ENCODE measurements at places on chromosomes 3 and 15.

DNA sequence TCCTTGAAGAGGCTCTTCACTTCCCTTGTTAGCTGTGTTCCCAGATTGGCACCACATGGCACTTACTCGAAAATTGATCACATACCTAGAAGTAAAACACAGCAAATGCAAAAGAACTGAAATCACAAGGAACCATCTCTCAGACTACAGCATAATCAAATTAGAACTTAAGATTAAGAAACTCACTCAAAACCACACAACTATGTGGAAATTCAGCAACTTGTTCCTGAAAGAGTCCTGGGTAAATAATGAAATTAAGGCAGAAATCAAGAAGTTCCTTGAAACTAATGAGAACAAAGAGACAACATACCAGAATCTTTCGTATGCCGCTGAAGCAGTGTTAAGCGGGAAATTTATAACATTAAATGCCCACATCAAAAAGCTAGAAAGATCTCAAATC, 566.3 kb upstream of the TGFBR2 start:
- no peak for DNase-seq

DNA sequence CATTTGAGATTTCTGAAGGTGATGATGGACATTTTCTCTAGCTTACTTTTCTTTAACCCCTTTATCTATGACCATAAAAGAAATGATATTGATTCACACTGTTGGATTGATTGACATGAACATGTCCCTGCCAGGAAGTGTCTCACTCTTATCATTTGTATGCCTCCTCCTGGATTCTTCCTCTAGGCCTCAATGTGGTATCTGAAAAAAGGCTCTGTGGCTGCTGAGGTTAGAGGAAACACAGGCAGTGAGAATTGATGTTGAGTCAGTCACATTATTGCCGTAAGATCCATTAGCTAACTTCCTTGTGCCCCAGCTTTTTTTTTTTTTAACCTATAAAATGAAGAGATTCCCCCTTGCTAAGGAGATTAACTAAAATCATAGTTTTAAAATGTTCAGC, 8.0 kb upstream of the THRB start:
- no peak for DNase-seq

- peak; percentile 21 for DNase-seq
Observed at GRCh38 chr3:66473181-66473580, 27.6 kb downstream of the LRIG1 start.

GRCh38 chr3:119819806-119820205, 37.9 kb downstream of the NR1I2 start:
- peak; percentile 16 for DNase-seq

- DNase-seq = no peak
Observed at GRCh38 chr15:59615661-59616060, 4.1 kb downstream of the GCNT3 start.

DNA sequence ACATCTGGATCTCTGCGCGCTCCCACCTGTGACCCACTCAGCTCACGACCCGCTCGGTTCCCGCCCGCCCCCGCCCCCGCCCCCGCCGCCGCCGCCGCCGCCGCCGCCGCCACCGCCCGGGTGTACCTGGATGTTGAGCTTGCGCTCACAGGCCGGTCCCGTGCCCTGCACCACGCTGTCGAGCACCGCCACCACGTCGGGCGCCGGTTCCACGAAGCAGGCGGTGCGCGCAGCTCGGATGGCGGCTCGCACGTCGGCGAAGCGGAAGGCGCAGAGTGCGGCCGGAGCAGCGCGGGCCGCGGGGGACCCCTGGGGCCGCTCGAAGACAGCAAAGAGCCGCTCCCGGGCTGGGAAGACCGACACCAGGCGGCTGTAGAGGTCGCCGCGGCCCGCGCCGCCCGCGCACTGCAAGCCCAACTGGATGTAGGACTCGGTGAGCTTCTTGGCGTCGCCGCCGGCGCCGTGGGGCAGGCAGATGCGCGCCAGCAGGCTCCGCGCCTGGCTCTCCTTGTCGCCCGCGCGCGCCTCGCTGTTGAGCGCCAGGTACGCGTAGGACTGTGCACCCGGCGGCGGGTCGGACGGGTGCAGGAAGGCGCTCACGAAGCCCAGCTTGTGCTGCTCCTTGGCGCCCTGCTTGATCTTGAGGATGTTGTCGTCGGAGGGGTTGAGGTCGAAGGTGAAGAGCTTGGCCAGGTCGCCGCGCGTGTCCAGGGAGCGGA, 1.1 kb downstream of the PLXND1 start:
- peak; percentile 61 for DNase-seq

GRCh38 chr3:45035441-45036301, 9.6 kb downstream of the CLEC3B start:
- peak; percentile 40 for DNase-seq

DNA sequence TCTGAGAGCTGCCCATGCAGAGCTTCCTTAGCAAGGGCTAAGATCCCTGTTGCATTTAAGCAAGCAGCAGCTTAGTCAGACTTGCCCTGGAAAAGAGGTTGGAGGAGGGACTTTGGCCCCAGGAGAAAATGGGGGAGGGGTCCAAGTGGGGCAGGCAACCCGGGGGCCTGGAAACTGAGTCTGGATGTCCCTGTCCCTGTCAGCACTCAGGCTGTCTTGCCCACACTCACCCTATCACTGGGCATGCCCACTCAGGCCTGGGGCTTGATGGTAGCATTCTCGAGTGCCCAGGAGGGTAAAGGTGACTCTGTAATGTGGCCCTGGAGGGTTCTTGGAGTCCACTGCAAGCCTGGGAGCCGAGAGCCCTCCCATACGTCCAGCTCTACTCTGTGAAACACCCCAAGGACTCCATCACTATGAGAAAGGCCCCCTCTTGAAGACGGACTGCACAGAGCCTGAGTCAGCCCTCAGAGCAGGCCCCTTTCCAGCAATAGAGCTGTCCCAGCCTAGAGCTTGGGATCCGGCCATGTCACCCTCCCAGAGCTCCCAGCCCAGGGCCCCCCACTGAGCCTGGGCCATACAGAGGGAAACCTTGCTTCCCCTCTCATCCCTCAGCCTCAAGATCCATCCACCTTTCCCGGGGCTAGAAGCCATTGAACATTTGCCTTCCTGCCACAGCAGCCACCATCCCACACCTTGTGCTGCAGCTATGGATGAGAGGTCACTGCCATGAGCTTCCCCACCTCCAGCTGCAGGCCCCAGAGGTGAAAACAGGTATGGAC, 13.4 kb downstream of the MYL3 start:
- no peak for DNase-seq

DNA sequence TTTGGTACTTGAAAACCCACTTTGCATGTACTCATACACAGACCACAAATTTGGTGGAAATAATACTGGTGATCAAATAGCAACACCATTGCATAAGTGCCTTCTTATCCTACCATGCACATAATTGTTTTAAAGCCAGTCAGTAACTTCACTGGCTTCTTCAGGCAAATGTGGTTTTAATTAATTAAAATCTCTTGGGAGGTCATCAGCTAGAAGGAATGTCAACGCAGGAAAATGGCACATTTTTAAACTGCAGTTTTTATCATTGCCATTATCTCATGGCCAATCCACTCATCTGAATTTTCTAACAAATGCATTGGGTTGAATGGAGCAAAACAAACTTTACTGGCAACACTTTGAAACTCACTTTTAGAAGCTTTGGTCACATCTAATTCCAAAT, 105.7 kb upstream of the ZPLD1 start:
- no peak for DNase-seq

GRCh38 chr15:83062768-83063180, 4.3 kb downstream of the BTBD1 start:
- no peak for DNase-seq

DNA sequence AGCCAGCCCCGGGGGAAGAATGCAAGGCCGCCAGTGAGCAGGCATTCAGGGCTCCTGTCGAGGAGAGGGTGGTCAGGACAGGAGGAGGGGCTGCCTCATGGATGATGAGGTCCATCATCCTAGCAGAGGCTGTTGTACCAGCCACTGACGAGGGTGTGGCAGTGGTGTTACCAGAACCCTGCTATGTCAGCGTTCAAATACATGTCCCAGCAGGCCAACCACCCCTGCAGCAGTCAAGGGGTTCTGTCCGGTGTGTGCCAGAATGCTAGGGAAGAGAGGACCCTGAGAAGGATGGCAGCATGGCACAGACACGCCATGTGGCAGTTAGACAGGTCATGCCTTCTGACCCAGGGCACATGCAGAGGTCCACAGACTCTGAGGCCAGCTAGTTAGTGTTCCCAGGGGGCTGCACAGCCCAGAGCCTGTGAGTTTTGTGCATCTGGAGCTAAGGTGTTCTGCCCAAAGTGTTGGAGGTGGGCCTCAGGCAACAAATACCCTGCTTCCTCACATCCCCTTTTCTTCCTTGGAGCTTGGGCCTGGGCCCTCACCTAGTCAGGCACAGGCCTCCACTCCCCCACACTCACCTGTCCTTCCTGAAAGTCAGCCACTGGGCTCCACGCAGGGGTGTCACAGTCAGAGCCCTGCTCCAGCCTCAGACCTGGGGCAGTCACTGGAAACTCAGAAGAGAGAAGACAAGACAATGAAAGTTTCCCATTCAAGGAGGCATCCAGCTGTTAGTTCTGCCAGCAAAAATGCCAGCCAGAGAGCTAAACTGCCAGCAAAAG, 7.8 kb downstream of the PAK6 start:
- no peak for DNase-seq

GRCh38 chr3:140013220-140013619, 78.2 kb downstream of the CLSTN2 start:
- DNase-seq = no peak

DNA sequence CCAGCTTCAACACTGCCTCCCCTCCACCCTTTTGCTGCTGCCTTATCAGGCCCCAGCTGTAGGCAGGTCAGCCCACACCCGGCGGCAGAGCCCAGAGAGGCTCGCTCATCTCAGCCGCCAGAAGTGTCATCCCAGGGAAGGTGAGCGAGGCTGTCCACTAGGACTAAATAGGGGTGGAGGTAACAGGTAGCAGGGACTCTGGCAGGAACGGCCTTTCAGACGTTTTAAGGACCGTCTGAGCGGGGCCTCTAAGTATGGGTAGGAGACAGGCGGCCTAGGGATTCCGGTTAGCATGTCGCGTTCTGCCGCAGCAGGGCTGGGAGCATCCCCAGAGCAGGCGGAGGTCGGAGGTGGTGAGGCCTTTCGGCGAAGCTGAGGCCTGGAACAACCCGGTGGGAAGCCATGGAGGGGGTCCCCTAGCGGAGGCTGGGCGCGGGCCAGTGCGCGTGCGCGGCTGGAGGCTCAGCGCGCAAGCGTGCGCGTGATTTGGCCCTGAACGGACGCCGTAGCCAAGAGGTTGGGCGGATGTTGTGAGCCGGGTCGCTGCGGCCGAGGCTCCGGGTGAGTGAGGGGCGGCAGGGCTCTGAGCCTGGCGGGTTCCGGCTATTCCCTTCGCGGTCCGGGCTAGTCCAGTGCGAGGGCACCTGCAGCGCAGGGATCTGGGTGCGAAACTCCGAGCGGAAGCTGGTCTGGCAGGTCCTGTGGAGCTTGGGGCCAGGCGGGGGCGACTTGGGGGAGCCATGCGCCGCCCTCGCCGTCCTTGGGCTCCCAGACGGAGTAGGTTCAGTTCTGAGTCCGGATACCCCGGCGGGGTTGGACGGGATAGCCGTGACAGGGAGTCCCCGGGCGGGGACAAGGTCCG, at the start of the genes MST1 and RNF123:
MST1 (minus strand) TSS at position 429 of the 862 bp plus-strand sequence. CDS start 783 bp downstream, outside the sequence.
RNF123 (plus strand) TSS at position 512 of the 862 bp plus-strand sequence. CDS start 1,609 bp downstream, outside the sequence.
- DNase-seq = peak; percentile 87

DNA sequence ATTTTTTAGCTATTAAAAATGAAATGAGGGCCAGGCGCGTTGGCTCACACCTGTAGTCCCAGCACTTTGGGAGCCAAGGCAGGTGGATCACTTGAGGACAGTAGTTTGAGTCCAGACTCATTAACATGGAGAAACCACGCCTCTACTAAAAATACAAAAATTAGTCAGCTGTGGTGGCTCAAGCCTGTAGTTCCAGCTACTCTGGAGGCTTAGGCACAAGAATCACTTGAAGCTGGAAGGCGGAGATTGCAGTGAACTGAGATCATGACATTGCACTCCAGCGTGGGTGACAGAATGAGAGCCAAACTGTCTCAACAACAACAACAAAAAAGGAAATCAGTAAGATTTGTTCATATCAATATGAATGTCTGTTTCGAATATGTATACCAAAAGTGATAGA, 517.1 kb downstream of the ROBO1 start:
- DNase-seq = no peak

DNA sequence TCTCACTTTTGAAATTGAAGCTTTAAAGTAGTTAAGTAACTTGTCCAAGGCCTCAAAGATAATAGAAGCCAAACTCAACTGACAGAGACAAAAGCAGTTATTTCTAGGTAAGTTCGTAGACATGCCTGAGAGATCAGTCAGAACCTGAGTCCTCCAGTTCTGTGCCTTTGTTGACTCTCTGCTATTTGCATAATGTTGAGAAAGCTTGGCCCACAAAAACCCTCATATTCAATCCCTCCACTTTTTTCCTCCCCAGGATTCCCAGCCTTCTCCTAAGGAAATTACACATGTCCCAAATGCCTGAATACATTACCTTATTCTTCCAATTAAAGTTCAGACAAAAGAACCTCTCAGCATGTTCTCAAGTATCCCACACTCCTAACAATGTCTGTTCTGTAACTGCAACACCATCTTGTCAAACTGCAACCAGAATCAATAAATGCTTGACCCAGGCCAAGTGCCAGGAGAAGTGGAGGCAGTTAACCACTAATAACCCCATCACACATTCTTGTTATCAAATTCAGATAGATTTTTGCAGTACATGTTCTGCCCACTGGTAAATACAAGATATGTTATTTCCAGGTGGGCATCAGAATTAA, 217.8 kb downstream of the LRRC3B start:
- no peak for DNase-seq

- DNase-seq = peak; percentile 58
Observed at GRCh38 chr15:64343841-64344240, 12.1 kb downstream of the CSNK1G1 start.

- DNase-seq = peak; percentile 53
Observed at GRCh38 chr15:30922480-30923311, 19.0 kb downstream of the FAN1 start.

DNA sequence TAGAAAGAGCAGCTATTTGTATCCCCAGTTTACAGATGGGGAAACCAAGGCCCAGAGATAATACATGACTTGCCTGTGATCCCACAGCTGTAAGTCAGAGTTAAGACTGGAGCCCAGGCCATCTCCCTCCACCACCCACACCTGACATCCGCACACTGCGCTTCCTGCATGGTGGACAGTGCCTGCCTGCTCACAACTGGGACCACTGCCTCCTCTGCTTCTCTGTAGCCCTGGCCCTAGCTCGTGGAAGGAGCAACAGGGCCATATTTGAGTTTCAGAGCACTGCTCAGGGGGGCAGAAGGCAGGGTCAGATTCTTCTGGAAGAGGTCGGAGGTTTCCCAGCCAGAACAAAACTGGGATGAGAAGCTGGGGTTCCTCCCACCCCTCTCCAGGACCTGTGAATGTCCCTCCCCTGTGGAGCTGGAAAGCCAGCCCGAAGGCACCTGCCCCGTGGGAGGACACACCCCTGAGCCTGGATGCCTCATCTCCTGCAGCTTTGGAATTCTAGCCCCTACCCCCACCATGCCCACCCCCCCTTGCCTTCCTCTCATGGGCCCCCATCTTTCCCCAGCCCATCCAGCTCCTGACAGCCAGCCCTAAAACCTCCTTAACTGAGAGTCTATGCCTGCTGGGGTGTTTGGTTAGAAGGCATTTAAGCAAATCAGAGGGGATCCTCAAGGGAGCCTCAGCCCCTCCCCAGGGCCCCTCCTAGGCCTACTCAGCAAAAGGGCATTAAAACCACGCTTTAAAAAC, 100.1 kb downstream of the TPRA1 start:
- DNase-seq = no peak

Data from EL (cell line).